ENCODE measurements at places on chromosomes 1 and 21.

DNA sequence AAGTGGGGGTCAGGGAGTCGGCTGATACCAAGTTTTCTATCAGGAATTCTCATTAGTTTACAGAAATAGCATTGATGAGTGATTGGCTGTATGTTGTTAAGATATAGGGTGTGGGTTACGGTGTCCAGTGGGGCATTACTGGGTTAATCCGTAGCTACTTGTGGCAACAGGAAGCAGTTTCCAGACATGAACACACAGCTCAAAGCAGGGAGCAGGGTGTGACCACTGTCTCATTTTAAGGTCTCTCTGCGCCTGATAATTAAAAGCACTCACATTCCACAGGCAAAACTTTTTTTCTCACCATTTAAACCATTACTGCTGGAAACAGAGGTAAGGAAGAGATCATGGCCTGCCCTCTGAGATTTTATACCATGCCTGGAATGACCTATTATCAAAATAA, 114.9 kb downstream of the SIK1 start:
- no peak for DNase-seq

- DNase-seq: no peak
These were observed at the start of gene MEGF6 for GRCh38 chr1:3611170-3612019. Gene MEGF6 (minus strand): TSS chr1:3611508. CDS start chr1:3611268, 240 bp downstream.

DNA sequence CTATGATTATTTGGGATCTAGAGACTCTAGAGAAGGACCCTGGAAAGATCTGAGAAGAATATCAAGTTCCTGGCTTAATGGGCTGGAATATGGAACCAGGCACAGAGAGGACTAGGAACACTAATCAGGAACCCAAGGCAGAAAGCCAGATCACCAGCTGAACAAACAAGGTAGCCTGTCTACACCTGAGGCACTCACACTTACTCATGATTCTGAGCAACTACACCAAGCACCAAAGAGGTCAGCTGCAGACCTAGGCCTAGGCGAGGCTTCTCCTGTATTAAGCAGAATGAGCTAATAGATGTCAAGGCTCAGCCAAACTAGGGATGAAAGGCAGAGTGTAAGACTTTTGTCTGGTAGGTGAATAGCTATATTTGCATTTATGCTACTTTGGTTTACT, 368.1 kb downstream of the LTN1 start:
- DNase-seq: no peak

- no peak for DNase-seq
These were observed 151.4 kb downstream of the CHRM3 start for GRCh38 chr1:239537795-239538194.

- DNase-seq: no peak
These were observed 37.4 kb upstream of the FAM131C start for GRCh38 chr1:16110884-16111283.

Data from hematopoietic multipotent progenitor cell treated with erythropoietin and hydrocortisone succinate and interleukin-3 and kit ligand, for 15 days (in vitro differentiated cells).